ENCODE measurements at places on chromosomes 12 and 14.

DNA sequence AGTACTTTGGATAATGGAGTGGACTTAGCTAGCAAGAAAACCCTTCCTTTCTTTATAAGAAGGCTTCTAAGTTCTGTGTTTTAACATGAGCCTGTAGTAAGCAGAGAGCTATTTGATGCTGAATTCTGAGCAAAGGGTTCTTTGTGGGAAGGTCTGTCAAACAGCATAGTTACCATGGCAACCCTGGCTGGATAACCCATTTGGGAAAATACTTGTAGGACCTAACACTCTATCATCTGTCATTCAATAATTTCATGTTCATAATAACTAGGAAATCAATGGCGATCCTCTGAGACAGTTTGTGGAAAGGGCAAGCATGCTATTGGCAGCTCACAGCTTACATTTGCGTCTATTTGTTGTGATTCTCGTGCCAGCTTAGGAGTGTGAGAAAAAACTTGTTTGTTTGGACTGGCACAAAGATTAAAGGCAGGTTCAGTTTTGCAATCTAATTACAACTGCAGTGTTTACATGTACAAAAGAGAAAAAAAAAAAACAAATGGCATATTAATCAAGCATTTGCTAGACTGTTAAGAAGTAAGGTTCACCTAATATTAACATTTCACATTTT lies 219.2 kb downstream of the PDZRN4 start:
- no peak for DNase-seq

DNA sequence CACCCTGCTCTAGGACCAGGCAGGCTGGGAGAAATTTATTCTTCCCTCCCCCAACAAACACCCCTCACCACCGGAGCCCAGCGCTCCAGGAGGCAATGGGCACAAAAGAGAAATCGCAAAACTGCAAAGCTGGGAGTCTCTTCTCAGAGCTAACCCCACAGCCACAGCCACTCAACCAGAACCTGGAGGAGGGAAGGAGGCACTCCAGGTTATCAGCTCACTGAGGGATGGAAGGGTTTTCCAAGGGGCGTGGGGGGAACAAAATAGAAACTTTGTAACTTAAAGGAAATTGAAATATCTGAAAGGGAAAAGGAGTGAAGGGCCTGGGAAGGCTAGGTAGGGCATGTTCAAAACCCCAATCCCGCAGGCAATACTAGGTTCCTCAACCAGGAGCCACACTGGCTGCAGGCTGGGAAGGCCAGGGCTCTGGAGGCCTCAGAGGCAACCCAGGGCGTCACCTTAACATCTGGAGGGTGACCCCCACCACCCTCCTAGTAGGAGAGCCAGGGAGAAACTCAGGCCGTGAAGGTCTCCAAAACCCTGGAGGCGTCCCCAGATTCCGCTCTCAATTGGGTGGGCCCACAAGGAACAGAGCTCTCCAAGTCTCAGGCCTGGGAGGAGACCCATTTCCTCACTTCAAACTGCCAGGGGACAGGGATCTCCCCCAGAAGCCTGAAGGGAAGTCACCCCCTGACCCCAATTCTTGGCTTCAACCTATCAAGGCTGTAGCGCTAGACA lies 3.2 kb downstream of the KDM2B start:
- no peak for DNase-seq

- DNase-seq: no peak
These were observed 387.9 kb downstream of the TMEM117 start for GRCh38 chr12:44223736-44224135.

- DNase-seq: no peak
These were observed 1.2 kb downstream of the CLIP1 start for GRCh38 chr12:122421187-122421820.

DNA sequence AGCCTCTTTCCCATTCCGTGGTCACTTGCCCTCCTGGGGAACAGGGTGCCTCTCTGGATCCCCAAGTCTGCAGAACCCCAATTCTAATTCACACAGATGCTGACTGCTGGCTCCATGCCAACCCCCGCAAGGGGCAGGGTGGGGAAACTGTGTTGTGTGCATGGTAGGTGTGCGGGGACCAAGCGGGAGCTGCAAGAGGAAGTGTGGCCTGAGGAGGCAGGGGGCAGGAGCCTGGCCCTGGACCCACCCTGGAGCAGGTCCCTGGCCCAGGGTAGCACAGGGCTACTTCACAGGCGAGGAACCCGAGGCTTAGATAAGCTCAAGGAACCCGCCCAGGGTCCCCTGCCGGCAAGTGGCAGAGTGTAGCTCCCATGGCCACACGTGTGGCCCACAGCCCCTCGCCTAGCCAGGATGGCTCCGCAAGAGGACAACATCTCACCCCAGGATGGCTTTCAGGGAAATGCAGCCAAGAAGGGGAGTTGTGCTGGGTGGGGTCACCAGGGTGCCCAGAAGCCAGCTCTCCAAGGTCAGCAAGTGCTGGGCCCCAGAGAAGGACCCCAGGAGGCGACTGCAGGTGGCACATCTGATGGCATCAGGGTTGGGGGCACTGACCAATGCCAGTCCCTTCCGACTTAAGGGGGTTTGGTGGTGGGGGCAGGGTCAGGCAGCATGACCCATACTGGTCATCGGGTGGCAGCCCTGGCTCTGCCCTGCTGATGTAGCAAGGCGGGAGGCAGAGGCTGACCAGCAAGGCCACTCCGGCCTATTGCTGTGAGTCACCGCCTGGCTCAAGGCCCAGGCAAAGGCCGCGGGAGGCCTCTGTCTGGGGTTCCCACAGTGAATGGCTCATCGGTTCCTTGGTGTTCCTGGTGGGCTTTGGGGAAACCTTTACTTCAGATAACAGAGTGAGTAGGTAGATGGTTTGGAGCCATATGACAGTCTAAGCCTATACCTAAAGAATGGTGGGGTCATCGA lies 37.3 kb upstream of the EML1 start:
- no peak for DNase-seq

- DNase-seq: no peak
These were observed 208.2 kb upstream of the NUDT4 start for GRCh38 chr12:93169536-93169935.

Measured in activated T-helper 9 cell treated with anti-CD3 and anti-CD28 coated beads, Interleukin-2, amount 50 U/mL, for 16 hours (primary cell).